Stimulated activated CD4-positive, alpha-beta T cell treated with anti-CD3 and anti-CD28 coated beads, Interleukin-4, amount 100 ng/mL, for 24 hours (primary cell): ENCODE measurements at places on chromosomes 7 and 10.

GRCh38 chr10:70588255-70588654 is 14.3 kb downstream of the PRF1 start:
- no peak for DNase-seq

GRCh38 chr10:93854975-93855374 is 38.8 kb upstream of the SLC35G1 start:
- DNase-seq = no peak

- DNase-seq = no peak
Measured at GRCh38 chr7:81960026-81960425, 190.2 kb upstream of the HGF start.

GRCh38 chr10:127243490-127244272 is 47.3 kb upstream of the INSYN2A start:
- peak; percentile 11 for DNase-seq

GRCh38 chr10:58618158-58618676 is 105.5 kb downstream of the BICC1 start:
- no peak for DNase-seq

DNA sequence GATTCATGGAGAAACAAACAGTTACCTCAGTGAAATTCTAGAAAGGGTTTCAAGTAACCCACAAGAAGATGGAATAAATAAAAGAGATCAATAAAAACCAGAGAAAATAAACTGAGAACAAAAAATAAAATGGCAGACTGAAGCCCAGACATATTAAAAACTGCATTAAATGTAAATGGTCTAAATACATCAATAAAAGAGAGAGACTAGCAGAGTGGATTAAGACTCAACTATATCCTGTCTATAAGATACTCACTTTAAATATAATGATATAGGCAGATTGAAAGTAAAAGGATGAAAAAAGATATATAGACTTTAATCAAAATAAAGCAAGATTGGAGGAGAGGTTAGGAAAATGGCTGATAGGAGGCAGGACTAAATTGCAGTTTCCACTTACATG is 18.8 kb upstream of the EBF3 start:
- DNase-seq = no peak

DNA sequence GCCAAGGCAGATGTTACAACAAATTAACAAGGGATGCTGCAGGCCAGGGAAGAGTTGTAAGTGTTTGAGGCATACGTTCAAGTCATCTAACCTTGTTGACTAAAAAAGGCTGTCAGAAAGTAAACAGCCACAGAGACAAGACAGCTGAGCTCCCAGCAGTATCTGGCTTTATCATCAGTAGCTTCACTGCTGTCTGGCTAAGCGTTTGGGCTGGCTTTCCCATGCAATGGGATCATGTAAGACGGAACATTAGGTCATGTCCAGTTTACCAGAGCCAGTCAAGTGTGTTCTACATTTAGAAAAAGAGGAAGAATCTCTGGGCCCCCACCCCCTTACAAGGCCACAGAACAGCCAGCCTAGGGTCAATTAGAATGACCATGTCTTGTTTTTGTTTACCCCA is 51.3 kb upstream of the GSAP start:
- DNase-seq = no peak

- DNase-seq = no peak
Measured at GRCh38 chr10:11936389-11937152, 106.0 kb downstream of the UPF2 start.

DNA sequence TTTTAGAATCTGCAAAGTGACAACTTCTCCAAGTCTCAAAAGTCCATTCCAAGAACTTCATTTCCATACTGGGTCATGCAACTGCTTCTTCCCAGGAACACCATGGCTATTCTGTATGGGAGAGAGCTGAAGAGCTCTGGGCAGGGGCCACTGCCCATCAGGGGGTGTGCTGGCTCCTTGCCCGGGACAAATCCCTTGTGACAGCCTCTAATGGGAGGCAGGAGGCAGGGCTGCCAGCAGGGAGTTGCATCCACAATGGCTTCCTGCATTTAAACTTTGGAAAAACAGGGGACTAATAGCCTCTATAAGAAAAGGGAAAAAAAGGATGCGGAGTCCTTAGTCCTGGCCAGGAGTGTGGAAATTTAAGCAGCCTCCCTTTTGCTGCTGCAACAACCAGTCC is 18.4 kb upstream of the FRMD4A start:
- DNase-seq = no peak

DNA sequence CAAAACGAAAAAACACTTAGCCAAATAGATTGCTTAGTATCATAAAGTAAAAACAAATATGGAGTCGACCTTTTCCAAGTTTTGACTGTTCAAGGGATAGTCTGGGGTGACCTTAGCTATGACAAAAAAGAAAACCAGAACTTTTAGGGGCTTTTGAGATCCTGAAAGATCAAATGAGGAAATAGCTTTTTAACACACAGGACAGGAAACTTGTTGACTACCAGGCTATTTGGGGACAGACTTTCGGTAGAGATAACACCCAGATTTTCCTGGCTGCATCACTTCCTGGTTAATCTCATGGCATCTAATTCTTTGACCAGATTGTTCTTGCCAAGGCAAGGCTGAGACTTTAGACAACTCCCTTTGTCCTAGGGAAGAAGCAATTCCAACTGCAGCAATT is 34.5 kb upstream of the EGR2 start:
- DNase-seq = no peak

- DNase-seq = no peak
Measured at GRCh38 chr10:21638681-21639080, 104.6 kb downstream of the MLLT10 start.

- no peak for DNase-seq
Measured at GRCh38 chr10:71294091-71294561, 24.9 kb upstream of the SLC29A3 start.

DNA sequence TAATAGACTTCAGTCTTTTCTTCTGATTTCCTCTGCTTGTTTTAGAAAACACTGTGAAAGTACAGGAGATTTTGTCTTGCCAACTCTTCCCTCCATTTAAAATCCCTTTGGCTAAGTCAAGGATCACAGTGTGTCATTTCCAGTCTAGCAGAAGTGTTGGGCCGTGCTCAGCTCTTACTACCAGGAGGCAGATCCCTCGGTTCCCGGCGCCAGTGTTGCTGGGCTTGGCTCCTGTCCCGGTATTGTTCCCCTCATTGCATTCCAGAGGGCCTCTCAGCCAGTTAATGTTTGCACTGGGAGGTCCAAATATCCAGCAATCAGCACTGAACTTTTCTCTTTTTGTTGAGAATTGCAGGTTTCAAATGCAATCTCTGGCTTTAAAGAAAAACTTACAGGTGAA is 612.1 kb upstream of the MGMT start:
- no peak for DNase-seq

DNA sequence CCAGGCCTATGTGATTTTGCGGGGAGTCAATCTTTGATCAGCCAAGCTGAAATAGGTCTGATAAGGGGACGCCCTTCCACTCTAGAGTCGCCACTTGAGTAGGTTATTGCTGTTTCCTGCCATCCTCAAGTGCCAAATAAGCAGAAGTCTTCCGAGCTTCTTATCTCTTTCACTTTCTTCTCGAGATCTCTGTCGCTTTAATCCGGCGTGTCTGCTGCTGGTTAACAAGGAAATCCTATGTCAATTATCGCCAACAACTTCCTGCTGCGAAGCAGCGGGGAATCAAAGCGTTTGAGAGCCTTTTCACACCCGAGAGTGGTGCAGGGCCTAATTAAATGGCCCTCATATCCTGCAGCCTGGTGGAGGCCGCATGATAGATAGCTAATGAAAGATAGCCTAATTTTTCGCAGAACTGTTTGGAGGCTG is 215.9 kb downstream of the RAB11FIP2 start:
- DNase-seq = peak; percentile 4

- DNase-seq = no peak
Measured at GRCh38 chr10:52778511-52779392, 6.2 kb upstream of the MBL2 start.
